Thyroid gland (tissue), 4 donors: ENCODE measurements at places on chromosomes 12 and 14. TPM values are rescaled to one million over a fixed set of nuclear protein-coding genes. Genes with fewer than 3 reads are reported as not detected.

DNA sequence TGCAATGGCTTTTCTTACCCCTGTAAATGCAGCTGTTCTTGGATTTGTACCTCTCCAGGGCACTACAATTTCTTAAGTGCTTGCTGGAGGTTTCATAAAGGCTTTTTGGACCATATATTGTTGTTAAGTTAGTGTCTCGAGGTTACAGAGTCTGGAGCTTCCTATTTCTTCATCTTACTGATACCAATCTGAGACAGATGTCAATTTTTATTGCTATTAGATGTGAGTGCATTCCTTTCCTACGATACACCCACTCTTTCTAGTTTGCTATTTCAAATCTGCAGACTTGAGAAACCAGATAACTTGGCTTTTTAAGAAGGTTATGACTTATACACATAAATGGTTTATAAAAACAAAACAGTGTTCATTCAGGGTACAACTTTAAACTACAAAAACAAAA is 2.1 kb downstream of the NOXRED1 start:
- H3K4me3 ChIP-seq: no peak overlapping the region
- no peak overlapping the region for H3K27ac ChIP-seq
- DNase-seq: no peak
- no peaks in the 10 kb centered on the region for H3K27me3 ChIP-seq

DNA sequence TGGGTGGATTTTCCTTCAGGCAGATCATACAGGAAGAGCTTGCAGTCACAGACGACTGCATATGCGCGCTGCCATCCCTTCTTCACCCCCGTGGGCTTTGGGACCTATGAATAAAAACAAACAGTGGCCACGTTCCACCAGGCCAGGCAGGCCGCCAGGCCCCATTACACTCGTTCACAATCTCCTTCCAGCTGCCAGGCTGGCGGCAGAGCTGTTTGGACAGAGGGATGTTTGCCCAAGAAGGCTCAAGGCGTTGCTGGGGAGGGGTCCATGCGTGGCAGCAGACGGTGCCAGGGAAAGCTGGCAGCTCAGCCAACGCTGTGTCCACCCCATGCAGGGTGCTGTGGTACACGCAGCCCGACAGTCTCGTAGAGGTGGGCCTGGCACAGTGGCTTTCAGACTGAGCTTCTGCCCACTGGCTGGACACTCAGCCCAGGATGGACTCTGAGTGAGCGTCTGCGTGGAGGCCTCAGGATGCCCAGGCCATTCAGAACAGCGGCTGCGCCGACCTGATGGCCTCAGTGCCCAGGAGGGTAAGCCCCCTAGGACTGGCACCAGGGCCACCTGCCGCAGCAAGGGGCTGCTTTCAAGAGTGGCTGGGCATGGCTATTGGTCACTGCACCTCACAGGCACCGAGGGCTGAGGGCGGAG is 27.5 kb downstream of the AMN start:
- peak overlapping the region; percentile 38 for H3K27ac ChIP-seq
- H3K27me3 ChIP-seq: no peaks in the 10 kb centered on the region
- H3K4me1 ChIP-seq: peaks cover 30% of the 10 kb centered on the region

DNA sequence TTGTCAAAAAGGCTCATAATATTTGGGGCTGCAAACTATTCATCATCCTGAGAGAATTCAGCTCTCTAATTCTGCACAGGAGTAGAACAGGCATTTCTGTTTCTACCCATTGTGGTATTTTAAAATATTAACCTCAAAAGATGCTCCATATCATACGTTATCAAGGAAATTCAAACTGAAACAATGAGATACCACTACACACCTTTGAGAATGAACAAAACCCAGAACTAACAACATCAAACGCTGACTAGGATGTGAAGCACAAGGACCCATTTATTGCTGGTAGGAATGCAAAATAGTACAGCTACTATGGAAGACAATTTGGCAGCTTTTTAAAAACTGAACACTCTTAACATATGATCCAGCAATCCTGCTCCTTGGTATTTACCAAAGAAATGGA is 171.8 kb downstream of the DUSP6 start:
- no peak overlapping the region for H3K4me3 ChIP-seq
- no peaks in the 10 kb centered on the region for H3K36me3 ChIP-seq
- no peaks in the 10 kb centered on the region for H3K27me3 ChIP-seq
- no peaks in the 10 kb centered on the region for H3K4me1 ChIP-seq
- no peak for DNase-seq

GRCh38 chr12:124403273-124403672 is 108.4 kb downstream of the RFLNA start:
- H3K4me1 ChIP-seq: peaks cover 11% of the 10 kb centered on the region
- H3K36me3 ChIP-seq: peaks cover 4% of the 10 kb centered on the region
- H3K27me3 ChIP-seq: no peaks in the 10 kb centered on the region
- no peak overlapping the region for H3K27ac ChIP-seq
- DNase-seq: no peak

DNA sequence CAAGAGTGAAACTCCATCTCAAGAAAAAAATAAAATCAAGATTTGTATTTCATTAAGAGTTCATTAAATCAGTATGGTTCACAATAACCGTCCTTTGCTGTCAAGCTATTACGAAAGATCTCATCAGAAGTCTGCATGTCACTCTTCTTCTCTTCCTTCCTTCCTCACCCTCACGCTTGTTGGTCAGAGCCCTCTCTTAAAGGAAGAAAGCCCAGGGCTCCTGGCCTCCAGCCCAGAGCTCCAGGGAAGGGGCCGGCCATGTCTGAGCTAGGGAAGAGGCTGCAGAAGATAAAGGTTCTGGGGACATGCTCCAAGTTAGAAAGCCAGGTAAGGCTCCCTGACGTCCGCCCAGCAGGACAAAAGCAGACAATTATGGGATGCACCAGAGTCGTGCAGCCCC is 43.1 kb upstream of the DLK1 start:
- H3K27me3 ChIP-seq: no peaks in the 10 kb centered on the region
- no peak for DNase-seq
- H3K4me3 ChIP-seq: no peak overlapping the region
- H3K27ac ChIP-seq: no peak overlapping the region
- H3K4me1 ChIP-seq: no peaks in the 10 kb centered on the region
- H3K36me3 ChIP-seq: no peaks in the 10 kb centered on the region

GRCh38 chr12:42794806-42795205 is 205.3 kb upstream of the PRICKLE1 start:
- H3K36me3 ChIP-seq: no peaks in the 10 kb centered on the region
- no peaks in the 10 kb centered on the region for H3K4me1 ChIP-seq
- DNase-seq: no peak
- H3K27ac ChIP-seq: no peak overlapping the region
- H3K27me3 ChIP-seq: no peaks in the 10 kb centered on the region

The KITLG gene
- total RNA-seq: 6.8 TPM

DNA sequence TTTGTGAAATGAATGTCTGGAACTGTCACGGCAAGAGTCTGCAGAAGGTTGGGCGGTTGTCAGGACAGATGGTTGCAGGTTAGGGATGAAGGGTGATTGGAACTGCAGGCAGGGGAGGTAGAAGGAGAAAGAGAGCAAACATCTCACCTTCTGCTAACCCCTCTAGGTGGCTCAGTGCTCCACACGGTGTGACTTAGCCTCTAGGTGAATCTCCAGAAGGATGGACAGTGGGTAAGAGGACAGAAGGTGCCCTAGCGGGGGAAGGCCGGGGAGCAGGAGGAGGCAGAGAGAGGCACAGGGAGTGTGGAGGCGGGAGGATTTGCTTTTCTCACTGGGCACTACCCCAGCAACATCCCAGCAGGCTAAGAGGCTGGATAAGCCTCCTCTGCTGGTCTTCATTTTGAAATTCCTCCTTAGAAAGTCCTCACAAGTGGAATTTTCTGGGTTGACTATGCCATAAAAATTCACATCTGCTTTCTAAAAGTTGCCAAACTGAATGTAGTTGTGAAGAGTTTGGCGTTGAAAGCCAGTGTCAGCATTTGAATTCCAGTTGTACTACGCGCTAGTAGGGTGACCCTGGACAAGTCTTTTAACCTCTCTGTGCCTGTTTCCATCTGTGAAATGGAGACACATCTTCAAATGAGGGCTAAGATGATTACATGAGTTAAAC is 10.7 kb upstream of the GPR68 start:
- DNase-seq: no peak
- H3K4me3 ChIP-seq: no peak overlapping the region
- no peaks in the 10 kb centered on the region for H3K27me3 ChIP-seq
- H3K4me1 ChIP-seq: peaks cover 5% of the 10 kb centered on the region
- H3K36me3 ChIP-seq: no peaks in the 10 kb centered on the region
- H3K27ac ChIP-seq: no peak overlapping the region

- no peak overlapping the region for H3K27ac ChIP-seq
- H3K4me1 ChIP-seq: no peaks in the 10 kb centered on the region
- H3K27me3 ChIP-seq: no peaks in the 10 kb centered on the region
- no peak overlapping the region for H3K4me3 ChIP-seq
- DNase-seq: no peak
These were observed 22.7 kb downstream of the TRAFD1 start for GRCh38 chr12:112148031-112148513.

DNA sequence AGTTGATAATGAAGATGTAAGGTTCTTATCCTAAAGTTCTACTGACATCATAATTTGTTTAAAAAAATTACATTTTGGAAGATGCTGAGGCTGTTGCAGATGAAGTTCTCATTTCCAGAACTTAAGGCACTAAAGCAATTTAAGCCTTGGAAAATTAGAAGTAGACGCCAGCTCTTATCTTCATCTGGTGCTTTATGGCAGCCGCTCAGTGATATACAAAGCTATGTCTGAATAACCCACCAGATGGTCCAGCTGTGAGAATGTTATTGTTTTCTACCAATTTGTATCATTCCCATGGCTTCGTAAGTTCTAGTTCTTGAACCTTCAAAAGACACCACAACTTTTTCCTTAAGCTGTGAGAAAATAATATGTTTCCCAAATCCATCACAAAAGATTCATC is 212.1 kb upstream of the ARID2 start:
- no peak for DNase-seq
- no peaks in the 10 kb centered on the region for H3K27me3 ChIP-seq
- H3K36me3 ChIP-seq: no peaks in the 10 kb centered on the region
- no peak overlapping the region for H3K27ac ChIP-seq

The NT5DC3 gene
- total RNA-seq: 3.6 TPM

DNA sequence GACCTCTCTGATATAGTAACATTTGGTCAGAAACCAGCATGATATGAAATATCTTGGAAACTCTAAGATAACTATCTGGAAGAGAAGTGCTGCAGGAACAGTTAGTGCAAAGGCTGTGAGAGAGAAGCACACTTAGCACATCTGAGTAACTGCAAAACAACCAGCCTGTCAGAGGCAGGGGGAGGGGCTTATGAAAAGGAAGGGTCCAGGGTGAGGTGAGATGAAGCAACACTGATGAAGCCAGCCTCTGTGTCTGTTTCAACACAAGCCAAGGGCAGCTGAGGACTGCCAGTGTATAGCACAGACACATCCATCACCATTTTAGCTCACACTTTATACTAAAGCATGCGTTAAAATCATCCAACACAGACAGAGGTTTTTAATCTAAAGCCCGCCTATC is 37.4 kb upstream of the OVCH1 start:
- H3K4me3 ChIP-seq: no peak overlapping the region
- no peaks in the 10 kb centered on the region for H3K4me1 ChIP-seq
- DNase-seq: no peak
- H3K27me3 ChIP-seq: no peaks in the 10 kb centered on the region

The LBHD2 gene
- total RNA-seq: not detected

DNA sequence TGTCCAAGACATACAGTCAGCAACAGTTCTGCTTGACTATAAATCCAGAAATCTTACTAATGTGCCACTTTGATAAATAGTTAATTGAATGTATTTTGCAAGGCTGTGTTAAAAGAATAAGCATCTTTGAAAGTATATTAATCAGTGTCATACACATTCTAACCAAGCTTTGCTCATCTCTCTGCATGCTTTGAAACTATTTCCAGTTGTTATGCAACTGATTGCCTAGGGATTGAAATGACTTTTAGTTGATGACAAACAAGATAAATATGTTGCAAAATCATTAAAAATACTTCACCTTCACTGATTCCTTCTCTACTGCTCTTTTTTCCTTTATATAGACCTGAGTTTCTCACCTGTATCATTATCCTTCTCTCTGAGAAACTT is 91.3 kb downstream of the AEBP2 start:
- no peak overlapping the region for H3K27ac ChIP-seq
- no peak for DNase-seq

GRCh38 chr14:32576088-32576795 is 247.1 kb downstream of the AKAP6 start:
- no peaks in the 10 kb centered on the region for H3K4me1 ChIP-seq
- no peak overlapping the region for H3K27ac ChIP-seq
- no peaks in the 10 kb centered on the region for H3K27me3 ChIP-seq

DNA sequence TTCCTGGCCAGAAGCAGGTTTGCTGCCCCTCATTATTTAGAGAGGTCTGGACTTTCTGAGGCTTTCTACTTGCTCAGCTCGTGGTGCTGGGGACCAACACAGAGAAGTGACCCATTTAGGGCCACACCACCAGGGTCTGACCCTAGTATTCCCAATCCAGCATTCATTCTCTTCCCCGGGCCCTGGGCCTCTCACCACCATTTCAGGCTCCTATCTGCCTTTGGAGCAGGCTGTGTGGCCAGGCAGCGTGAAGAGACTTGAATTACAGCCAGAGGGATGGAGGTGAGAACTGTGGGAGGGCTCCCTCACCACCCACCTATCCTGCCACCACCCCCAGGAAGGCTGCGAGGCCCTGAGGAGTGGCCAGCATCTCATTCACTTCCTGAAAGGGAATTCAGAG is 24.6 kb downstream of the FAM222A start:
- H3K27me3 ChIP-seq: no peaks in the 10 kb centered on the region
- DNase-seq: no peak
- no peaks in the 10 kb centered on the region for H3K36me3 ChIP-seq
- no peak overlapping the region for H3K4me3 ChIP-seq

GRCh38 chr12:57518920-57519795 is 1.2 kb downstream of the DDIT3 start:
- peaks cover 48% of the 10 kb centered on the region for H3K4me1 ChIP-seq
- H3K27ac ChIP-seq: peak overlapping the region; percentile 97
- H3K27me3 ChIP-seq: no peaks in the 10 kb centered on the region
- peak overlapping the region; percentile 85 for H3K4me3 ChIP-seq

The UNC119B gene
- 65.3 TPM for total RNA-seq

The FSCB gene
- 3.2 TPM for total RNA-seq
